ENCODE measurements at places on chromosomes 16 and 17.
A peak's percentile ranks its signal among the peaks of the same experiment; 100 is the strongest.

- DNase-seq, result no peak
These were observed 84.9 kb upstream of the CBX4 start for GRCh38 chr17:79923974-79924638.

DNA sequence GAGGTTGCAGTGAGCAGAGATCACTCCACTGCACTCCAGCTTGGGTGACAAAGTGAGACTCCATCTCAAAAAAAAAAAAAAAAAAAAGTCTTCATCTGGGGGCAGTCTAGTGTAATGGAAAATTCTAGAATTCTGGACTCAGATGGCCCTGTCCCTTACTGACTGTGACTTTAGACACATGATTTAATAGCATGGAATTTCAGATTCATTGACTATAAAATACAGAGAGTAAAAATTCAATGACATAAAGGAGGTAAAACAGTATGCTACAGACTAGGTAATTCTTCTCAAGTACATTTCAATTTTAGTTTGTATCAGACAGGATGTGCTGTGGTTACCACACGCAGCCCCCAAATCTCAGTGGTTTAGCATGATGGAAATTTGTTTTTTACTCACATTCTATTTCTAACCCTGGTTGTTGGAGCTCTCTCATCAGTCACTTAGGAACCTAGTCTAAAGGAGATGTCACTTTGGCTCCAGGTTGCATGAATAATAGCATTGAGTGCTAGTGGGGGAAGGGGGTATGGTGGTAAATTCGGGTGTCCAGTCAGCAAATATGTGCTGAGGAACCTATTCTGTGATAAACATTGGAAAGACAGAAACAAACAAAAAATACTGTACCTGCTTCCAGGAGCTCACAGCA lies 444.0 kb downstream of the XYLT1 start:
- no peak for DNase-seq

- no peak for DNase-seq
These were observed 53.0 kb downstream of the GPRC5B start for GRCh38 chr16:19831678-19832077.

DNA sequence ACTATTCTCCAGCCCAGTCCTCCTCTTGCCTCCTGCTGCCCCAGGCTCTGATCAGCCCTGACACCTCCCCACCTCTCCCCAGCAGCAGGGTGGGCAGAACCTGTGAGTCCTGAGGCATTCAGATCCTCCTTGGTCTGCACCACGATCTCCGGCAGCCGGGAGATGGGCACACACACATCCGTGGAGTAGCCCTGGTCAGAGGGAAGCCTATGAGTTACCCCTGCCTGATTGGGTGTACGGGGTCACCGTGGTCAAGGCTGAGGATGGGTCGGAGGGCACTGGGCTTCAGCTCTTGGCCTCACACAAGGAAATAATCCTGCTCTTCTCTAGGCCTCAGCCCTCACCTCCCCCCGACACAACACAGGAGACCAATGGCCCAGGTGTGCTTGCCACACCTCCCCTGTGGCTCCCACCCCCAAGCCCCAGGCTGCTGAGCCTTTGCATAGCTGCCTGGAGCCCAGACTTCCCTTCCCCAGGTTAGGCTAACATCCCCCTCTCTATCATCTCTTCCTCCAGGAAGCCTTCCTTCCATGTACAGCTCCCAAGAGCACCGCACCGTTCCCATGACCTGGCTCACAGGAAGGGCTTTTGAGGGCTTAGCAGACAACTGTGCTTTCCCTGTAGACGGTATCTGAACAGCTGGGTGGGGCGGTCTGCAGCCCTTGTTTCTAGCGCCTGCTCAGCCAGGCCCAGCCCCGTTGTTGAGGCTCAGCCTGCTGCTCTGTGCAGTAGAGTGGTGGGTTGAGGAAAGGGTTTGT lies 3.7 kb downstream of the LDHD start:
- no peak for DNase-seq

GRCh38 chr17:76539631-76540271 lies at the start of gene PRCD:
TSS of gene PRCD (plus strand) at chr17:76540044. CDS start at chr17:76540142, 98 bp downstream.
- no peak for DNase-seq

- no peak for DNase-seq
These were observed 38.1 kb downstream of the CDRT15 start for GRCh38 chr17:14198575-14198974.

- DNase-seq, result no peak
These were observed 392.5 kb downstream of the HS3ST3B1 start for GRCh38 chr17:14693382-14693781.

DNA sequence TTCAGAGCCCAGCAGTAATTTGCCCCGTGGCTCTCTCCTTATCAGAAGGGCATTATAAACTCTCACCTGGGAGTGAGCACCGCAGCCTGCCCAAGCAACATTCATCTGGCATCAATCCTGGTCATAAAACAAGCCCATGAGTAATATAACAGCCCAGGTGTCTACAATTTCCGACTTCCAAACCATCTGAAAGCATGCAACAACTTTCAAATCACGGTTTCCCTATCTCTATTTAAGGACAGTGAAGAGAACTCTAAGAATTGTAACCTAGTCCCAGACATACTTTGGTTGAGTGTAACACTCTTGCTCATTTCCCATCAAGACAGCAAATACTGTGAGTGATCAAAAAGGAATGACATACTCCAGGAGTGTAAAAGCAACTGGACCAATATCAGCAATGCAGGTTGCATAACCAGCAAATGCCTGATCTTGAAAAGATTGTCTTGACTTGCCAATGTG lies 487.4 kb upstream of the SOX9 start:
- DNase-seq, result peak; percentile 49

GRCh38 chr17:5254903-5255521 lies 20.4 kb upstream of the SCIMP start:
- DNase-seq, result no peak

GRCh38 chr17:80639658-80640057 lies 95.0 kb downstream of the RPTOR start:
- no peak for DNase-seq

- DNase-seq, result no peak
These were observed 24.3 kb upstream of the ADGRG1 start for GRCh38 chr16:57604177-57604576.

DNA sequence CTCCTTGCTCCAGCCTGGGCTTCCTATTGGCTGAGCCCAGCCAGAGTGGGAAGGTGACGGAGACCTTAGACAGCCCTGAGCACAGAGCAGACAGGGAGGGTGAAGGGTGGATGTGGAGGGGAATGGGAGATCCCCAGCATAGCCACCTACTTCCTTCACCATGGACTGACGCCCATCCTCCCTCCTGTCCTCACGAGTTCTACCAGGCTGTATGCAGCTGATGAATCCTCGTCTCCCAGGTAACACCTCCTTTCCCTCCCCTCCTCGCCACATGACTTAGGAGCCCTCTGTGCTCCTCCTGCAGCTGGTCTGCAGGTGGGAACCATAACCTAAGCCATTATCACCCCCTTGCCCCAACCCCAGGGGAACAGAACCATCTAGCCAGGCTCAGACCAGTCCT lies 9.0 kb upstream of the CRHR1 start:
- DNase-seq, result peak; percentile 77

DNA sequence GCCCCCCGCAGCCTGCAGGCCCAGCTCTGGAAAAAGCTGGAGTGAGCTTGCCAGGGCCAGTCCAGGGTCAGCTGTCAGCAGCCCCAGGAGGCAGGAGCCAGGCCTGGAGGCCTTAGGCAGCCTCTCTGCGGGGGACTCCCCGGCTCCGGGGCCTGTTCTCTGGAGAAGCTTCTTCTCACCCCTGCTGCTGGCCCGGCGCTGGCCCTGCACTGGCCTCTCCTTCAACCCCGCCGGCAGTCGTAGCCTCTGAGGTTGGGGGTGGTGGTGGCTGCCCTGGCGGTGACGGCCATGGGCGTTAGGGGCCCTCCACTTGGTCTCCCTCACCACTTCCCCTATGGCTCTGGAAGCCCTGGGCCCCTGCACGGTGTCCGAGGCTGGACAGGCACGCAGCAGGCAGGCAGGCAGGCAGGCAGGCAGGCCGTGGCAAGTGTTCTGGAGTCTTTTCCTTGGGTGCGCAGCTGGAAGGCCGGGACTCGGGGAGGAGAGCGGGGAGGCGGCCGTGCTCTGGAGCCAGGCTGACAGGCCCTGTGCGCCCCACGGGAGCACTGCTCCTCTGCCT lies 2.1 kb downstream of the FOXF1 start:
- DNase-seq, result no peak

GRCh38 chr17:69523244-69523861 lies 108.9 kb downstream of the MAP2K6 start:
- DNase-seq, result peak; percentile 33

- DNase-seq, result peak; percentile 68
These were observed at the start of gene HYDIN for GRCh38 chr16:71230122-71230845. TSS of gene HYDIN (minus strand) at chr16:71230722. CDS start at chr16:71186895, 43,827 bp downstream.

- no peak for DNase-seq
These were observed 37.1 kb downstream of the TRIM25 start for GRCh38 chr17:56876766-56877179.

DNA sequence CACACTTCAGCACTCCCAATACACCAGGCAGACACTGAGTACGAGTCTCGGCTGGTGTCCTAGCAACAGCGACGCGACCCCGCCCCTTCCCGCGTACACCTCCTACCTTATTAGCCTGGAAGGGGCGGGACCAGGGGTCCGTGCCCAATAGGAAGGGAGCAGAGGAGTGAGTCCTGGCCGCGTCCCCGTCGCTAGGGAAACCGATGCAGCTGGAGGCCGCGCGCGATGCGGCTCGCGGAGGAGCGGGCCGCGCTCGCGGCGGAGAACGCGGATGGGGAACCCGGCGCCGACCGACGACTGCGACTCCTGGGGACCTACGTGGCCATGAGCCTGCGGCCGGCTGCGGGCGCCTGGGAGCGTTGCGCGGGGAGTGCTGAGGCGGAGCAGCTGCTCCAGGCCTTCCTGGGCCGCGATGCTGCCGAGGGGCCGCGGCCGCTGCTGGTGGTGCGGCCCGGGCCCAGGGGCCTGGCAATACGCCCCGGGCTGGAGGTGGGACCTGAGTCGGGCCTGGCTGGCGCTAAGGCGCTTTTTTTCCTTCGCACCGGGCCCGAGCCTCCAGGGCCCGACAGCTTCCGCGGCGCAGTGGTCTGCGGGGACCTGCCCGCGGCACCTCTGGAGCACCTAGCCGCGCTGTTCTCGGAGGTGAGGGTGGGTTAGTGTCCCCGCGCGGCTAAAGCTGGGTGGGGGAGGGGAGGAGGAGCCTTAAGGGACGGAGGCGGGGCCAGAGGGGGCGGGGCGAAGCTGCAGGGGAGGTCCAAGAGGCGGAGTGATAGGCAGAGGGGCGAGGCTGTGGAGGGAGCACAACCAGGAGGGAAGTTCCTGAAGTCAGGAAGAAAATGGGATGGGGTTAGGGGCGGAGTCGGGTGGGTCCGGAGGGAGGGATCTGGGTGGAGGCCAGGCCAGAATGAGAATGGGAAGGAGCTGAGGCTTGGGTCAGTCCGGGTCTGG lies at the start of gene DNAH9:
DNAH9 (plus strand) TSS at position 197 of the 948 bp plus-strand sequence; CDS start at position 226, 29 bp downstream.
- DNase-seq, result peak; percentile 94

GRCh38 chr16:63361032-63361624 lies 1324.9 kb upstream of the CDH8 start:
- peak; percentile 52 for DNase-seq

GRCh38 chr17:77354670-77355455 lies 214.1 kb downstream of the SEC14L1 start:
- DNase-seq, result no peak

DNA sequence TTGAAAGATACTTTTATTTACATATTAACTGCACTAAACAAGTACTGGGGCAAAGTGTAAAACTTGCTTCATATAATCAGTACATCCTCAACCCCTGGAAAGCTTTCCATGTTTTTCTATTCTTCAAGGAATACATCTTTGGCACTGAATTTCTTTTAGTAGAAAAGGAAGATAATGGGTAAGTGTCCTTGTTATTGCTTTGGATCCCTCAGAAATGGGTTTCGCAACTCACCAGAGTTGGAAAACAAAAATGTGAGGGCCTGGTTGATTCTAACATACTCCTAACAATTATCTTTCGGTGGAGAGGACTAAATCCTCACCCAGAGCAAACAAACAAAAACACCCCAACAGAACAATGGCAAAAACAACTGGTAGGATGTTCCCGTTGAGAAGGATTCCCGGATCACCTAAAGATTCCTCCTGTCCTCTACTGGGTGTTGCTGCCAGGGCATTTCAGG lies 120.4 kb downstream of the PARN start:
- no peak for DNase-seq

GRCh38 chr17:73291260-73291801 lies 20.5 kb downstream of the CDC42EP4 start:
- DNase-seq, result no peak

DNA sequence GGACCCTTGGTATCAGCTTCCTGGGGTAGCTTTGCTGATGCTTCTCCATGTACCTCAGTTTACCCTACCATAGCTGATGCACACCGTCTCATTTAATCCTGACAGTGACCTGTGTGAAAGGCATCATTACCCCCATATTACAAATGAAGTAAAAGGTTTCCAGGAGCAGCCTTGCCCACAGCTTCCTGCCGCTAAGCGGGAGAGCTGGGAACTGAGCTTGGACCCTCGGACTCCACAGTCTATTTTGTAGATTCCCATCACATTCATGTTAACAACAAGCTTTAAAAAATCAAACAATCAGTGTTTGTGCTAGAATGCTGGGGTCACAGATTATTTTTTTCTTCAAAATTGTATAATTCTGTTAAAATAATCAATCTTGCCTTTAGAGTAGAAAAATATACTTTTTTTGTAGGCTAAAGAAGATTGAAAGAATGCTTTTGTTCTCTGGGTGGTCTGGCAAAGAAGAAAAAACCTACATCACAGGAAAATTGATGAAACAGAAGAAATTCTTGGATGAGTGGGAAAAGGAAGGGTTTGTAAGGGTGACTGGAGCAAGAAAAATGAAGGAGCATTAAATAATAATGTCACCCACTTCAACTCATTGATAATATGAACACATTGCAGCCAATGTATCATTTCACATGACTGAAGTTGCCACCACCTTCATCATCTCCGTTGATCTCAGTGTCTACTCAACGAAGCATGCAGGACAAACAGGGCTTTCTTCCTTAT lies 9.5 kb upstream of the USP10 start:
- no peak for DNase-seq

DNA sequence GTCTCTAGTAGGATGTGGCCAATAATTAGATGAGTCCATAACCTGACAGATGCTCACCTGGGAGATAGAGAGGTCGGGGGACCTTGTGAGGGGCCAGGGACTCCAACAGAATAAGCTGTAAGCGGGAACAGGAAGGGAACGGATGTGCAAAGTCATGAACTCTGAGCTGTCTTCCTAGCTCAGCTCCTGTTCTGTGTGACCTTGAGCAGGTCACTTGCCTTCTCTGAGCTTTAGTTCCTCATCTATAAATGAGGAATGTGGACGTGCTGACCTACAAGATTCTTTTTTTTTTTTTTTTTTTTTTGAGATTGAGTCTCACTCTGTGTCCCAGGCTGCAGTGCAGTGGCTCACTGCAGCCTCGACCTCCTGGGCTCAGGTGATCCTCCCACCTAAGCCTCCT lies 58.9 kb downstream of the AKAP1 start:
- no peak for DNase-seq
